Natural killer cell (primary cell): ENCODE measurements at places on chromosomes 6 and 20. TPM values are rescaled to one million over a fixed set of nuclear protein-coding genes. Genes with fewer than 3 reads are reported as not detected.

DNA sequence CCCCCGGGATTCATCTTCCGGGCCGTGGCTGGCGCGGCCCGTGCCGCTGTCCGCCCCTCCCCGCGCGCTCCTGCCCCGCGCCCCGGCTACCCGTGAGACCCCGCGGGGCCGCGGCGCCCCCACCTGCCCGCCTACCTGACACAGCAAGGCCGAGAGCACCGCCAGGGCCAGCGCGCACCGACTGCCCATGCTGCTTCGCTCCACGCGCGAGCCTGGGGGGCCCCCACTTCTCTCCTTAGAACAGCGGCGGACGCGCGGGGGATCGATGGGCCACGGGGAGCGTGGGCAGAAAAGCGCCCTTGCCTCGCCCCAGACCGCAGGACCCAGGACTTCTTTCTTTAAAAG, 955 bp downstream of the DLL1 start:
- no peak for DNase-seq

GRCh38 chr20:6439737-6440442, 317.1 kb upstream of the FERMT1 start:
- no peak for DNase-seq

DNA sequence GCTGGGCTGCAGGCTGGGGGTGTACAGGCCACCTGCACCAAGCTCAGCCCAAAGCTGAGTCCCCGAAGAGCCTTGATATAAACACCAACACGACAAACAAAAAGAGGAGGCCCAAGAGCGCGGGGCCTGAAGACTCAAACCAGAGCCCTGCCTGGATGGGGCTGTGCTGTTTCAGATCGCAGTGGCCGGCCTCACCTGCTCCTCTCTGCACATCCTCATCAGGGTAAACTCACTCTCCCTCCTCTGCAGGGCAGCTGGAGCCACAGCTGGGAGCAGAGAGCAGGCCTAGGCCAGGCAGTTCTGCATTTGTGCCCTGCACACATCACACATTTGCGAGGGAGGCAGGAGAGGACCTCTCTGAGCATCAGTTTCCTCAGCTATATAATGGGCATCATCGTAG, 3.7 kb upstream of the RBM38 start:
- DNase-seq, result no peak

DNA sequence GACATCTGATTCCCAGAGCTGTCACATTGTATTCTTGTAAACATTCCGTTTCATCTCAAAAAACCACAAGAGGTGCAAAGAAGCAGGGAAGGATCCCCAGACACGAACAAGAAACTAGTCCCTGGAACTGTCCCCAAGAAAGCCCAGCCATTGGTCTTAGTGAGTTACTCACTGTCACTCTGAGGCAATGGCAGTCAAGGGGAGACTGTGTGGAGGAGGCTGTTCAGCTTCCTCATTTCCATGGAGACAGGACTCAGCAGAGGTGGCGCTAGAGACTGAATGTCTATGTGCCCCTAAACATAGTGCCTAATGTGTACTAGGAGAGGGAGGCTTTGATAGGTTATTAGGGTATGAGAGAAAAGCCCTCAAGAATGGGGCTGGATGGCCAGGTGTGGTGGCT, 11.1 kb downstream of the ULBP1 start:
- no peak for DNase-seq

DNA sequence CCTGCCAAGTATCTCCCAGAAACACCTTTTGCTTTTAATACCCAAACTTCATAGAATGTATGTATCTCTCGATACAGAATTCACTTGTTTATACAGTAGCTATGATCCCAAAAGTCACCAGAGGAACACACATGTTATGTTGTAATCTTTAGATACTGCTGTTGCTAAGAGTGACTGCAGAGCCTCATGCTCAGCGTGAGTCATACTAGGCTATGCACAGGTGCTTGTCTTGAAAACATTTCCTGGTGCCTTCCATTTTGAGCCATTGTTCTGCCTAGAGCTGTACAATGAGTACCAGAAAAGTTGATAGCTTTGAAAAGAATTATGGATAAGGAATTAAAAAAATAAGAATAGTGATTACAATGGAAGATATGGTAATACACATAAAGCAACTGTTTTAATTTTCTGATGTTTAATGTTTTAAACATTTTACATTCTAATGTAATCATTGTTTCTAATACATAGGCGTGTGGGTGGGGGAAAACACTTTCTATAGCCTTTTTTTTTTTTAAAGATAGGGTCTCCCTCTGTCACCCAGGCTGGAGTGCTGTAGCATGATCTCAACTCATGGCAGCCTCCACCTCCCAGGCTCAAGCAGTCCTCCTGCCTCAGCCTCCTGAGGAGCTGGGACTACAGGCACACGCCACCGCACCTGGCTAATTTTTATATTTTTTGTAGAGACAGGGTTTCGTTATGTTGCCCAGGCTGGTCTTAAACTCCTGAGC, 79.4 kb downstream of the CD24 start:
- no peak for DNase-seq

GRCh38 chr6:7058250-7058923, 49.4 kb upstream of the RREB1 start:
- DNase-seq, result no peak

DNA sequence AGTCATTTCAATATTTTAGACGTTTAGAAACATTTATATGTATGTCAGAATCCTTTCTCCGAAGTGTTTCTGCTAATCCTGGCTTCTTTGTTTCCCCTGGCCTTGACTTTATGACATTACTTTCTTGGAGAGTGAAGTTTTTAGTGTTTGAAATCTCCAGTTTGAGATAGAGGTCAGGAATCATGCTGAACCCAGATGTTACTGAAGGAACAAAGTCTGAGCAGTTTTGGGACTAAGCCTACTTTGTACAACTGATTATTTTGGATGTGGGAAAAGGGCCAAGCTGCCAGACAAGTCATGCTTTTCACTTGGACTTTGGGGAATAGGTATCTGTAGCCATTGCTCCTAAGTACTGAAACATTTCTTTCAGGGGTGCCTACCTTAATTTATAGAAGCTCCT, 2.3 kb downstream of the RNF144B start:
- DNase-seq, result no peak

GRCh38 chr6:13034316-13034715, 294.0 kb downstream of the TBC1D7 start:
- DNase-seq, result no peak

DNA sequence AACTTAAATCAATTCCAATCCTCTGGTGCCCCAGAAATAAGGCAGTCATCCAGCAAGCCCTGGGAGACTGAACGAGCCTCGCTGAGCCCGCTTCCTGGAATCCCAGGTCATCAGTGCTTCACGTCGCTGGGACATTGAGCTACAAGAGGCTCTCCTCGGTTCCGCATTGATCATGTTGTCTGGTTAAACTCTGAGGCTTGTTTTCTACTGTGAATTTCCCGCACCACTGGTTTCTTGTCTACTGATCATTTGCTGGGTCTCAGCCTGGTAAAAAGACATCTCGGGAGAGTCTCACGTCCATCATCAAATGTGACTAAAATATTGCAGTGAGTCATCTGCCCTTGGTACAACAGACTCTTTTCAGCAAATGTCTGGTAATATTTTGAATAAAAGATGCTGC, 569.2 kb downstream of the QKI start:
- no peak for DNase-seq

DNA sequence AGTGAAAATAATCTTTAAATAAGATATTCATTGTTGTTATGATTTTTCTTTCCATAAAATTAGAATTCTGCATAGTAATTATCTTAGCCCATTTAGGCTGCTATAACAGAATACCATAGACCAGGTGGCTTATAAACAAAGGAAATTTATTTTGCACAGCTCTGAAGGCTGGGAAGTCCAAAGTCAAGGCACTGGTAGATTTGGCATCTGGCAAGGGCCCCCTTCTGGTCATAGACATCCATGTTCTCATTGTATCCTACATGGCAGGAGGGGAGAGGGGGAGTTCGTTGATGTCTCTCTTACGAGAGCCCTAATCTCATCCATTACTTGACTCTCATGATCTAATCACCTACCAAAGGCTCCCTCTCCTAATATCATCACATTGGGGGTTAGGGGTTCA, 175.0 kb upstream of the CCN2 start:
- DNase-seq, result no peak

- no peak for DNase-seq
These were observed 47.9 kb upstream of the ARID1B start for GRCh38 chr6:156729248-156729647.

DNA sequence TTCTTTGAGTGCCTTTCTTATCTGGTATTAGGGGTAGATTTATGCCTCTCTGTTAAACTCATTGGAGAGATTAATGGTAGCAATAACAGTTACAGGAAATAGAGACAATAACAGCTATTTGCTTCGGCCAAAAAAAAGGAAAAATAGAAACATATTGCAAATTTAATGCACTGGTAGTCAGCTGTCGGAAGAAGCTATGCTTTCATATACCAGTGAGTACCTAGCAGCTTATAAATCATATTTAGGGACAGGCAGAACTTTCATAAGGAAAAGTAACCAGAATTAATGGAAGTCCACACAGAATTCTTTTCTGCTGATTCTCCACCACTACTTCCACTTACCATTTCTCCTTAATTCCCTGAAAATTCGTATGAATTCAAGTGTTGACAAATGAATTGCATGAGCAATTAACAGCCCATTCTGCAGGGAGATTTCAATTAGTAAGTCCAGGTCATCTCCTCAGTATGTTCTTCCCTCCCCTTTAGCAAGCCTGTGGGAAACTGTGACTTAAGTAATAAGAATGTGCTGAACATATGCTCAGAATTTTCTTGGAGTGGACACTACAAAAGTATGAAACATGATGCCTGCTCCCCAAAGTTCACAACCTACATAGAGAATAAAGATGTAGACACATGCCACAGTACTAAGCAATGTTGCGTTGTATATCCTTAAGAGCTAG, 196.7 kb upstream of the KCNQ5 start:
- no peak for DNase-seq

DNA sequence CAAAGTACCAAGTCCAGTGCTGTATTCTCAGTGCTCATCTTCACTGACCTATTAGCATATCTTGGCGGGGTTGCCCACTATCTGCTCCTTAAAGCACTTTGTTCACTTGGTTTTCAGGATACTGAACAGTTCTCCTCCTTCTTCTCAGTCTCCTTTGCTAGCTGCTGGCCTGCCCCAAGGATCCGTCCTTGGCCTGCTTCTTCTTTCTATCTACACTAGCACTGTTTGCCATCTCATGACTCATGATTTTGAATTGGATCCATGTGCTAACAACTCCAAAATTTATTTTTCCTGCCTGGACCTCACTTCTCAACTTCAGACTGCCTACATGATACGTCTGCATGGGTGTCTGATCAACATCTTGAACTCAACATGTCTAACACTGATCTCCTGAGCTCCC, 15.5 kb downstream of the TPD52L1 start:
- DNase-seq, result no peak

Gene SRC
- 15.6 TPM for total RNA-seq

Gene CST4
- not detected for total RNA-seq

Gene TSBP1
- not detected for total RNA-seq

Gene OPRM1
- total RNA-seq, result not detected

Gene SMIM13
- total RNA-seq, result 9.8 TPM

Gene IPCEF1
- total RNA-seq, result 31.4 TPM

Gene TRIM31
- total RNA-seq, result not detected
